ENCODE measurements at places on chromosomes 1 and 21.

DNA sequence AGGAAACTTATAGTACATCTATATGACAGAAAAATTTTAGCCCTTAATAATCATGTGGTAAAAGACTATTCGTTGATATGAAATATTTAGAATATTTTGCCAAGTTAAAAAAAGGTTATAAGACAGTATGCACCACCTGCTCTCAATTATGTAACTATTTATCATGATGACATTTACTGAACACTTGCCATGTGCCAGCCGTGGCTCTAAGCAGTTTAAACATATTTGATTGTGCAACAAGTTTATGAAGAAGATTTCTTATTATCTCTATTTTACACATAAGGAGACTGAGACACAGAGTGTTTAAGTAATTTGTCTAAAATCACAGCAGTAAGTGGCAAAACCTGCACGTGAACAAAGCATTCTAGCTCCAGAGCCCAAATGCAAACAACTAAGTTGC is 199.3 kb upstream of the JUN start:
- no peak for DNase-seq

GRCh38 chr1:75841421-75841820 is 44.7 kb downstream of the MSH4 start:
- no peak for DNase-seq

- DNase-seq = no peak
These were observed 5.0 kb downstream of the IGSF21 start for GRCh38 chr1:18112611-18113010.

- no peak for DNase-seq
These were observed 150.7 kb downstream of the KCTD3 start for GRCh38 chr1:215717677-215718426.

DNA sequence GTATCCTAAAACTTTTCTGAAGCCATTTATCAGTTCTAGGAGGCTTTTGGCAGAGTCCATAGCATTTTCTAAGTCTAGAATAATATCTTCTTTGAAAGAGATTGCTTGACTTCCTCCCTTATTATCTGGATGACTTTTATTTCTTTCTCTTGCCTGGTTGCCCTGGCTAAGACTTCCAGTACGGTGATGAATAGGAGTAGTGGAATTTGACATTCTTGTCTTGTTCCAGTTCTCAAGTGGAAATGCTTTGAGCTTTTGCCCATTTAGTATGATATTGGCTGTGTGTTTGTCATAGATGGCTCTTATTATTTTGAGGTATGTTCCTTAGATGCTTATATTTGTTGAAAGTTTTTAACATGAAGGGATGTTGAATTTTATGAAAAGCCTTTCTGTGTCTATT is 1647.9 kb downstream of the PLA2G4A start:
- DNase-seq = no peak

GRCh38 chr1:119870917-119871596 is 25.3 kb downstream of the ADAM30 start:
- DNase-seq = peak; percentile 39

DNA sequence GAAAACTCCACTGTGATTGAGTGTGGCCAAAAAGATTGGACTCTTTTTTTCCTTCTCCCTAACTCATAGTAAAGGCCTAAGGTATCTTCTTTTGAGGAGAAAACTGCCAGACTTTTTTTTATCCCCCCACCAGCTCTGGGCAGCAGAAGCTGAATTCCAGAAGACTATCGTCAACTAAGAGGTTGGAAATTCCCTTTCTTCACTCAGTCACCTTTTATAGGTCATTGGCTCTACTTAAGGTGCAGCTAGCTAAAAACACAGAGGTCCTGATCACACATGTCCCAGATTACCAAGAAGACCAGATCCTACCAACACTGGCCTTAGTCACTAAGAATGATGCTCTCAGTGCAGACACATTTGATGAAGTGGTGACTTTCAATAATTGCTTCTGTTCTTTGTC is 1441.2 kb downstream of the PLA2G4A start:
- DNase-seq = no peak

GRCh38 chr1:77473690-77474089 is 191.9 kb downstream of the AK5 start:
- no peak for DNase-seq

- no peak for DNase-seq
These were observed 58.3 kb downstream of the SYT14 start for GRCh38 chr1:209996348-209996747.

DNA sequence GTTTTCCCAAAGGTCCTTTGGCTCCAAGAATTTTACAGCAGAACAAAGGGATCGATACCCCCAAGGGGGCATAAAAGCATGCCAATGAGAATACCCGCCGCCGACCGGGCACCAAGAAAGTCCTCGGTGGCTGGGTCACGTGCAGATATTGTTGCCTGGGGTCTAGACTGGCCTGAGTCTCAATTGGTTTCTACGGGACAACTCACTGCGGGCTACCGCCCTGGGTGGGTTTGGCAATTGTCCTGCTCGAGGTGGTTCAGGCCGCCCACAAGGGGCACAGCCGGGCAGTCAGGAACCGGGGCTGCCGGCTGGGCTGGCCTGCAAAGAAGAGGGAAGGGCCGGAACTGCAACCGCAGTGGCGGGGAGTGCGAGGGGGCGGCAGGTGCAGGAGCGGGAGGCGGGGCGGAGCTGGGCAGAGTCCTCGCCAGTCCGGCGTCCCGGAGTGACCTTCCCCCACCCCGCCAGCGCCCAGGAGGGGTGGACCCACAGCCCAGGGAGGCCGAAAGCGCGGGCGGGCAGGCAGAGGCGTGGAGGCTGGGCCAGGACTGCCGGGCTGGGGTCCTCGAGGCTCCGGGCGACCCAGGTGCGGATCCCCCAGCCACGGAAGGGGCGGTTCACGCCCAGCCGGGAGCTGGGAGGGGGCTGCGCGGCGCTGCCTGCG is 926 bp upstream of the ATP1B1 start:
- peak; percentile 38 for DNase-seq

DNA sequence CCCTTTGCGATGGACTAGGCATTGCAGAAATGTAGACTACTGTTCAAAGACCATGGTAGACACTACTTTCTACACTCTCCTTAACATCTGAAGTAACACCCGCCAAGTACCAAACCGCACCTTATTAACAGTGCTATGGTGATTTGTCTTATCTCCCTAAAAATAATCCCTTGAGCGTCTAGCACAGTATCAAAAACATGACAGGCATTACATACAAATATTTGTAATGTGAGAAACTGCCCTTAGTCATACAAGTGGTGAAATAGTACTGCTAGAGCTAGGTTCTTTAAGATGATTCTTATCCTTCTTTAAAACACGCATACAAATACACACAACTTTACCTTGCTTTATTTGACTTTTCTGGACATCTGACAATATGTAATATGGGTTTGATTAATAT is 27.2 kb downstream of the PUM1 start:
- DNase-seq = no peak

- DNase-seq = peak; percentile 87
These were observed 34.4 kb upstream of the SLC30A1 start for GRCh38 chr1:211613108-211613947.

DNA sequence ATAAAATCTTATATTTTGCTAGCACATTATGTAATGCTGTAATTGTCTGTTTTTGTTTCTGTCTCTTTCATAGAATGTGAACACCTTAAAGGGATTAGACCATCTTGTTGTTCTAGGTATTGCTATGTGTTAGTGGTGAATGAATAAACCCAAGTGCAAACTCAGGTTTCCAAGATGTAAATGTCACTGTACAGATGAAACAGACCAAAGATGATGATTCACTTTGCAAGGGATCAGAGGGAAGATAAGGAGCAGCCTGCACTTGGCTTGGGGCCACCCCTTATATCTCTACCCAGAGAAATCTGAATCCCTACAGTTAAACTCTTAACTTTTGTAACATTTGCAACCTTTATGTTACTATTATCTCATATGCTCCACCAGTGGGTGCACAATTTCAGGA is 25.4 kb downstream of the UROD start:
- DNase-seq = no peak

GRCh38 chr1:247295746-247296145 is 35.9 kb downstream of the ZNF496 start:
- no peak for DNase-seq

- DNase-seq = no peak
These were observed 2.8 kb upstream of the SLC2A1 start for GRCh38 chr1:42961312-42962091.

DNA sequence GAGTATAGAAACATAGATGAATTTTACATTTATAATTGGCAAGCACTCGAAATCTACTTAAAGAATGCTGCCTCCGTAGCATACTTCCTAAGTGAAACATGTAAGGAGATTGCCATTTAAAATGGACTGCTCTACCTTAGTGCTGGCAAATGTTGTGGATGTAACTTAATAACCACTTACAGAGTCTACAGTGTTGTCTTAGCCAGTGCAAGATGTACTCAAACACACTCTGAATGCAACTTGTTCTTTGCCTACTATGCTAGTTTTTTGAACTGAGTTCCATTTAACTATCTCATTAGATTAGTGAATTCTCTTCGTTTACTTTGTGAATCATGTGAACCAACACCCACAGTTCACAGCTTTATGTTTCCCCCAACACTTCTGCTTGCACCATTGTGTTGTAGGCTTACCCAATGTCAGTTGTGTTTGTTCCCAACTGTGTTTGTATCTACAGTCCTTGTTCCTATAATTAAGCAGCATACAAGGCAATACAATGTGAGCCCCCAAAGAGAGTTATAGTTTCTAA is 345.5 kb upstream of the LYPLAL1 start:
- DNase-seq = no peak

DNA sequence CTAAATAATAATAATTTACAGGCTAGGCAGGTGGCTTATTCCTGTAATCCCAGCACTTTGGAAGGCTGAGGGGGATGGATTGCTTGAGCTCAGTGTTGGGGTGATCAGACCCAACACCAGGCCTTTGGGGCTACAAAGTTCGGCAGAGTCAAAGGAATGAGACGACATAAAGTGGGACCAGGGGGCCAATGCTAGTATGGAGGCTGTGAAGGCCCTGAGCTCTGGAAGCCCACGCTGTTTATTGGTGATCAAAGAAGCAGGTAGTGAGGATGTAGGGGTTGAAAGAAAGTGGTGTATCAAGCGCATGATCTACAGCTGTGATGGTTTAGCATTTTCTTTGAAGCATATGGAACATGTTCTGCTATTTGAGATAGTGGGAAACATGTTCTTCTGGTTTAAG is 5.6 kb downstream of the BTBD8 start:
- DNase-seq = no peak

DNA sequence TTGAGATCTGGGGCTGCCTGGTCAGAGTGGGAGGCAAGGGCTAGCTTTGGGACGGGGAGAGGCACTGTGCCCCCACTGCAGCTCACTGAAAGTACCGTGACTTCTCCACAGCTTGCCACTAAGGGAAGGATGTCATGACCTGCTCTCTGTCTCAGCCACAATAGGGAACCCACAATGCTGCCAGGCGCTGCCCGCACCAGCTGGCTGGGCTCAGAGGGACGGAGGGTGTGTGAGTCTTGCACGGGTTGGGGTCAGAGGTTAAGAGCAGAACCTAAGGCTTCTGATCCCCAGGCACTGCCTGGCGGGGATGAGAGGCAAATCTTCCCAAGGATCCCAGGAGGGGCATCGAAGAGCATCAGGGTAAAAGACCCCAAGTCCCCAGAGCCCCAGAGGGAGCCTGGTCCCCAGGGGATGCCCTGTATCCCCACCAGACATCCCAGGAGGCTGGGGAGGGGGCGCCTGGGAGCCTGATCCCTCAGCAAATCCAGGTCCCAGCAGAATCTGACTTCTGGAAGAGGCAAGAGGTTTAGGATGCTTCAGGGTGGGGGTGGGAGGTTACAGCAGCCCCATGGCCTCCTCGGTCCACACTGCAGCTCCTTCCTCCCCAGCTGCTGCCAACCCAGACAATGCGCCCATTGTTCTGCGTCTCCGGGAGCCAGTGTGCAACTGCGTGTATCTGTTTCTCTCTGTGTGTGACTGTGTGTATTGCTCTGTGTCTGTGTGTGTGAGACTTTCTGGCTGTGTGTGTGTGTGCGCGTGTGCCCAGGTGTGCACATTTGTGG is 2.0 kb upstream of the MARCKSL1 start:
- peak; percentile 74 for DNase-seq

DNA sequence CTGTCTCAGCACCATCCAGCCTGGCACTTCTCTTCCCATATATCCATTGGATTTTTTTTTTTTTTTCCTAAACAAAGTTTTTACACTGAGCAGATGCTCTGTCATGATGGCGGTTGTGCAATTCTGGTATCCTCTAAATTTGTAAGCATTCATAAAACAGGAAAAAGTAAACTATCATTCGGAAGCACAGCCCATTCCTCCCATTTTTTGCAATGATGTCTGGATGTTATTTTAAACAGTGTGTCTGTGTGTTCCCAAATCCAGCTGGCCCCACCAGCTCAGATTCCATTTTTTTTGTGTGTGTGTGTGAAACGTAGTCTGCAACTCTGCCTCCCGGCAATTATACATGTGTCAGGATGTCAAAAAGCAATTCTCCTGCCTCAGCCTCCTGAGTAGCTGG is 33.5 kb downstream of the PDPN start:
- DNase-seq = no peak

DNA sequence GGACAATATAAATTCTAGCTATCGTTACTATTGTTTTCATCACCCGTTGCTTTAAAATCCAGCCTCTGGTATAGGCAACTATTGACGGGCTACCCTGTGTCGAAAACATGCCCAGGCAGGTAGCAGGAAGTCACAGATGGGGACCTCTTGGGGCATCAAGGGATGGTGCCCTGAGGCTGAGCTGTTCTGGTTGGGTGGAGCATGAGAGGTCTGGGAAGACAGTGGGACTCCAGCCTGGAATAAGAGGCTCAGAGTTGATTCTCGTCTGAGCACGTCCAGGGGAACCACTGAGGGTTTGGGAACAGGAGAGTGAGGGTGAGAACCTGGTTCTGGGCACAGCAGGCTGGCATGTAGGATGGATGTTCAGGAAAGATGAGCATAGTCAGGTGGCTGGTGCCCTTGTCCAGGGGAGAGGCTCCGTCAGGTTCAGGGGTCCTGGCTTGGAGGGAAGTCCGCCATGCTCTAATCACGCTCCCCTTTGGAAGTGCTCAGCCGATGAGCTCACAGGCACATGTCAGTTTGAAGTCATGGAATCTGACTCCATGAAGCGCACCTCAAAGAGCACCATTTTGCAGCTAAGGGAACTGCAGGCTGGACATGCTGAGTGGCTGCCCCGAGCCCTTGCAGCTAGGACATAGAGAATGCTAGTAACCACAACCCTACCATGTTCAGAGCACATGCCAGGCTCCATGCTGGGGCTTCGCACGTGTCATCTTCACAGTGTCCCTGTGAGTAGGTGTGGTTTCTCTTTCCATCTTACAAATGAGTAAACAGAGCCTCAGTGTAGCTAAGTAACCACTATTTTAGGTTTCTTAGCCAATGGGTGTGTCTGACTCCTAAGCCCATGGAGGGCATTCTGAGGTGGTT is 21.0 kb downstream of the PCSK9 start:
- no peak for DNase-seq

DNA sequence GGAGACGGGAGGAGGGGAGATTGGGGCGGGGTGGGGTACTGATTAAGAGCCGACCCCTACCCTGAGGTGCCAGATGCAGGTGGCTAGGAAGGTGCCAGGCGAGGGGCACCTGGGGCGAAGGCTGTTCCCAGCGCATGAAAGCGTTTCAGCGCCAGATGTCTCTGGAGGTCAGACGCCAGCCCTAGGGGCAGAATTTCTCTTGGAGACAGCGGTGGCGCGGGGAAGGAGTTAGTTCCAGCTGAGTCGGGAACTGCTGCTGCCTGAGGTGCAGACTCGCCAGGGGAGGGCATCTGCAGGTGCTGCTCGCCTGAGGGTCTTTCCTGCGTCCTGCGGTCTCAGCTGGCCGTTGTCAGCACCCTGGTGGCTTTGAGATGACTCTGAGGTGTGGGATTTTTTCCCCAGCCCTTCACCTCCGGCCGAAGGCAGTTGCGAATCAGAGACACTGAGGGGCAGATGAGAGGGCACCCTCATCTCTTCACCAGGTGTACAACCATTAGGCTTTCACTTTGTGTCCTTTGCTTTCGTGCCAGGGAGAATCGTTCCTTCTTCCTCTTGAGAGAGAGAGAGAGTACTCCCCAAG is 539 bp downstream of the CGN start:
- no peak for DNase-seq

- DNase-seq = no peak
These were observed 52.8 kb upstream of the HNRNPU start for GRCh38 chr1:244917073-244917670.

All from AML-193 (cell line).